Esophagus squamous epithelium (tissue), 5 donors: ENCODE measurements at places on chromosomes 7 and 10. TPM values are rescaled to one million over a fixed set of nuclear protein-coding genes. Genes with fewer than 3 reads are reported as not detected.

DNAH11 gene
- 0.35 TPM for total RNA-seq

CHST3 gene
- 9.7 TPM for total RNA-seq

CDK14 gene
- total RNA-seq = 0.38 TPM

DNA sequence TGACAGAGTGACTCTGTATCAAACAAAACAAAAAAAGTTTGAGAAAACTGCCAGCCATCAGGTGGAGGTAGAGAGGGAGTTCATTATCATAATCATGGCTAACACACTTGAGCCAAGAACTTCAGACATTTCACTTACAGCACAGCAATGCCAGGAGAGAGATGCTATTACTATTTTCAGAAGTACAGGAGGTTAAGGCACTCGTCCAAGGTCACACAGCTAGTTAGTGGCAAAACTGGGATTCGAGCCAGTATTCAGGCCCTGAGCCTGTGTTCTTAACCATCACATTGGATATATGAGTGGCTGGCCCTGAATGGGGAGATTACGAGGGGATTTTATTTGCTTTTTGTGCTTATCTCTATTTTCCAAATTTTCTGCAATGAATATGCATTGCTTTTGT lies 24.8 kb upstream of the UNC5B start:
- DNase-seq = no peak
- H3K27me3 ChIP-seq = no peaks in the 10 kb centered on the region
- no peaks in the 10 kb centered on the region for H3K36me3 ChIP-seq
- H3K4me3 ChIP-seq = no peak overlapping the region
